Cerebellar nuclear complex (tissue), 1 donor: ENCODE measurements at places on chromosomes 1 and 21.

- no peak for DNase-seq
Measured at GRCh38 chr1:170290991-170291390, 145.2 kb downstream of the NTMT2 start.

- DNase-seq: no peak
Measured at GRCh38 chr1:151763990-151764389, 694 bp upstream of the MRPL9 start.

GRCh38 chr1:16324456-16324890, 27.8 kb downstream of the FBXO42 start:
- DNase-seq: no peak

GRCh38 chr1:51453010-51453409, 66.1 kb downstream of the EPS15 start:
- no peak for DNase-seq

- no peak for DNase-seq
Measured at GRCh38 chr1:29202584-29203340, 21.1 kb upstream of the SRSF4 start.

GRCh38 chr21:40472013-40472412, 374.9 kb downstream of the DSCAM start:
- DNase-seq: no peak

DNA sequence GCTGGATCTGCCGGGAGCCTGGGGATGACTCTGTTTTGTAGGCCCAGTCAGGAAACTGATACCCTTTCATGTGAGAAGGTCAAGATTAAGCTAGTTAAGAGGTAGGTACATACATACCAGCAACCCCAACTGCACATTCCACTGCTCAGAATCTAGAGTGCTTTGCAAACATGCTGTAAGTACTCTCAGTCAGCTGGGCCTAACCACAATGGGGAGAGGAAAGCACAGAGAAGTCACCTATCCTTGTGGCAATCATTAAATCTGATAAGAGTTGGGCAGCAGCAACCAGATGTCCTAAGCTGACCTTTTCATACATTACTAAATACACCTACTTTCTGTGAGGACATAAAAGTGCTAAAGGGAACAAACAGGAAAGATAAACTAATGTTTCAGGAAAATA, 2.5 kb downstream of the ETV3 start:
- no peak for DNase-seq

- no peak for DNase-seq
Measured at GRCh38 chr1:153752571-153753195, 22.5 kb upstream of the SLC27A3 start.

DNA sequence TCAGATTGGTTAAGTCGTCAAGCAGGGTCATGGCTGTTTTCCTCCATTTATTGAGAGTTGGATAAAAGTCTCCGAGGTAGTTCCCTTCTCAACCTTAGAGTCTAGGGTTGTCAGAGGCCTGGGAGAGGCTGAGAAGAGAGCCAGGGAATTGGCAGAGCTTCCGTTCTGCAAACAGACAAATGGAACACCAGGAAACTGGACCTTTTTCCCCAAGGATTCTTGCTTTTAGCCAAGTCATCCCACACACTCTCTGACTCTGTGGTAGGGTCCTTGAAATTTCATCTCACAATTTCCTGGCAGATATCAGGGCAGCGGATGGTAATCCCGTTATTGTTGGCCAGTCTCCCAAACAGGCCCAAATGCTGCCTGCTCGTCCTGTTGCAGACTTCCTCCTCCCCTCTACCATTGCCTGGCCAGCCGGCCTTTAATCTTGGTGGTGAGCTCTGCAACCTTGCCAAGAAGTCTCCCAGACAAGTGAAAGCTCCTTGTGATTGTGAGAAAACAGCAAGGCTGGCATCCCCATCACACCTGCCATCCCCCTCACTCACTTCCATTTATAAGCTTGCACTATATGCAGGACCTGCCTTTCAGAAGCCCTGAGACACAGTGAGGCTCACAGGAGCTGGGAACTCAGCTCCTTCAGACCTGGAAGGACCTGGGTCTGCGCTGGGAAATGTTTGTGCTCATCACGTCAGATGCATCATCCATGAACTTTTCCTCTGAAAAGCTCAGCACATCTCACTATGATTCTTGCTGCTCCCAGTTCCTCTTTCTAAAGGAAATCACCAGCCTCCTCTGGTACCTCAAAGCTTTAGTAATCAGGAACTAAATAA, 13.7 kb upstream of the SRP9 start:
- DNase-seq: no peak

- no peak for DNase-seq
Measured at GRCh38 chr1:181083842-181084605, 4.5 kb upstream of the IER5 start.

GRCh38 chr1:3670823-3671265, 18.5 kb downstream of the TP73 start:
- no peak for DNase-seq

GRCh38 chr1:186838380-186839040, 9.8 kb downstream of the PLA2G4A start:
- DNase-seq: no peak

DNA sequence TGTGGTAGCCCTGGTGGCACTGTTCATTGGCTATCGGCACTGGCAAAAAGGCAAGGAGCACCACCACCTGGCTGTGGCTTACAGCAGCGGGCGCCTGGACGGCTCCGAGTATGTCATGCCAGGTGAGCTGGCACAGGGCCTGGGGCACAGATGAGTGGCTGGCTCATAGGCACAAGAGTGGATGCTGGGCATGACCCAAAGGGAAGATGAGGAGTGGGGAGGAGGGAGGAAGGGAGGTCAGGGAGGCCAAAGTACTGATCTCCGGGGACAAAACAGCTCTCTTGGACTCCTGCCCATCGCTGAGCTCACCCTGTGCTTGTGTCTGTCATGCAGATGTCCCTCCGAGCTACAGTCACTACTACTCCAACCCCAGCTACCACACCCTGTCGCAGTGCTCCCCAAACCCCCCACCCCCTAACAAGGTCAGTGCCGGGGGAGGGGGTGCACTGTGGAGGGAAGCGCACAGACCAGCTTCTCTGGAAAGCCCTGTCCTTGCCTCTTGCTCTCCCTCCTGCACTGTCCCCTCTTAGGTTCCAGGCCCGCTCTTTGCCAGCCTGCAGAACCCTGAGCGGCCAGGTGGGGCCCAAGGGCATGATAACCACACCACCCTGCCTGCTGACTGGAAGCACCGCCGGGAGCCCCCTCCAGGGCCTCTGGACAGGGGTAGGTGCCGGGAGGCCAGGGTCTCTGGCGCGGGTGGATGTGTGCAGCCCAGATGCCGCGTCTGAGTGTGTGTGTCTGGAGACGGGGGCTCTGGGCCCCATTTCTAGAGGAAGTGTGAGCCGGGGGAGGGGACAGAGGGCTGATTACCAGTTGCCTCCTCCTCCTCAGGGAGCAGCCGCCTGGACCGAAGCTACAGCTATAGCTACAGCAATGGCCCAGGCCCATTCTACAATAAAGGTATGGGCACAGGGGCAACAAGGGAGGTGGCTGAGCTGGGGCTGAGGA, 7.3 kb upstream of the LRRC71 start:
- no peak for DNase-seq

DNA sequence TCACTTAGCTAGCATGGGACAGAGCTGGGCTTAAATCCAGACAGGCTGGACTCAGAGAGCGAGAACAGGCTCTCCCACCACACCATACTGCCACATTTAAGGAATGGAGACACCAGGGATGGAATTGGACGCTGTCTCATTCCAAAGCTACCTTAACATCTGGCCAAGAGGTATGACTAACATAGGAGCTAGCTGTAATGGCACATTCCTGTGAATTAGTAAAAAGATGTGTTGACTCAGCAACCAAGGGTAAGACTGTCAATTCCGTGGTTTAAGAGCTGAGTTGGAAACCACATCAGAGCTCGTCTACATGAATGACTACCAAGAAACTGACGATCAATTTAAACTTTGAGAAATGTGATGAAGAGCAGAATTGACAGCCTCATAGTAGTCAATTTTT, 8.3 kb upstream of the TNFRSF9 start:
- DNase-seq: no peak

- DNase-seq: no peak
Measured at GRCh38 chr21:31218830-31219608, 125.0 kb downstream of the TIAM1 start.

- no peak for DNase-seq
Measured at GRCh38 chr21:42208801-42209490, 10.0 kb upstream of the ABCG1 start.

GRCh38 chr1:210773450-210773849, 360.5 kb downstream of the KCNH1 start:
- DNase-seq: no peak

DNA sequence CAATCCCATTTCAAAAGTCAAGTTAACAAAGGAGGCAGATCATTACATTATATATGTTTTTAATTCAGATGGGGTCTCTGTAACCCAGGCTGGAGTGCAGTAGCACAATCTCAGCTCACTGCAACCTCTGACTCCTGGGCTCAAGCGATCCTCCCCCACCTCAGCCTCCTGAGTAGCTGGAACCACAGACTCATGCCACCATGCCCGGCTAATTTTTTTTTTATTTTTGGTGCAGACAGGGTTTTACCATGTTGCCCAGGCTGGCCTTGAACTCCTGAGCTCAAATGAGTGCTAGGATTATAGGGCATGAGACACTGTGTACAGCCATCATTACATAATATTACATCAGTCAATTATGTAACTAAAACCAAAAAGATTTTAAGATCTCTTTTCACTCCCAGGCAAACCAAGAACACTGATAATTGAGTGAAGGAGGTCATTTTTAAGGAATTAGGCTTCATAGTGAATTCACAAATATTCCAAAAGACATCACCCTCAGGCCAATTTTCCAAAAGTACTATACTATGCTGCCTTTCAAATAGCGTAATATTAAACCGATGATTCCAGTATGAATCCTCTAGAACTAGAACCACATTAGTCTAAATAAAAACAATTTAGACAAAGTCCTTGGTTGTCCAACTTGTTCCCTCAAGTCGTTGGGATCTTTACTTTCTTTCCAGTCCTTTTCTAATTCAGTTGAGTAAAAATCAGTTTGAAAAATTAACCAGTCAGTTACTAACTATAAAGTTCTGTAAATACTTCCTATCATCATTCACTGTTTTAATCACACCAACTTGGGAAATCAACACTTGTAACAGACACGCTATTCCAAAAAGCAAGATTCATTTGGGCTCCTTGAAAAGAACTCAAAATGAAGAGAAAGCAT, 16.1 kb downstream of the TOMM20 start:
- no peak for DNase-seq

DNA sequence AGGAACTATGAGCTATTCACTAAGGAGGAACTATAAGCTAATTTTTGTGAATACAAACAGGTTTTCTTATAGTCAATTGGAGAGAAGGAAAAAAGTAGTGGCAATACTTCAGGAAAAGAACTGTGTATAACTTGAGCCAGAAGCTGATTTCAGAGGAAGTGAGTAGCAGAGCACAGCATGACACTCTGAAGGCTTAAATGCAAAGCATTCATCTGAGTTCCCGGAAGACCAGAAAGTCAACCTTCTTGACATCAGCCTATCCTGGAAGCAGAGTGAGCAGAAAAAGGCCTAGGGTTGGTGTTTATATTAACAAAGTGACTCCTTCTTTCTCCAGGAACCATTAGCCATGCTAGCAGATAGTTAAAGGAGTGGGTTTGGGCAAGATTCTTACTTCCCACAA, 545.2 kb downstream of the MRPL39 start:
- DNase-seq: no peak

DNA sequence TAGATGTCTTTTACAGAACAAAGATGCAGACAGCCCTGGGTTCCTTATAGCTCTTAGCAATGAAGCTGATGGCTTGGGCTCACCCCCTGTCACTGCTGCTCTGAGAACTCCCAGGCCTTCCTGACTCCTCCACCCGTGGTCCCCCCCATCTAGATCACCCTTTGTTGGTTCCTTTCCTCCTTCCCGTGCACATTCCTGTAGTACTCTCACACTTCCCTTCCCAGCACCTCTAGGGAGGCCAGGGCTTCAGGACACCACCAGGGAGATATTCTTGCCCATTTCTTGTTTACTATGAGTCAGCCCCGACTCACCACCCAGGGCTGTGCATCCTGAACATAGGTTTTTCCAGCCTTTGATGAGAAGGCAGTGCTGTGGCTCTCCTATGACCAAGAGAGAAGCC, 14.4 kb upstream of the NOS1AP start:
- no peak for DNase-seq

DNA sequence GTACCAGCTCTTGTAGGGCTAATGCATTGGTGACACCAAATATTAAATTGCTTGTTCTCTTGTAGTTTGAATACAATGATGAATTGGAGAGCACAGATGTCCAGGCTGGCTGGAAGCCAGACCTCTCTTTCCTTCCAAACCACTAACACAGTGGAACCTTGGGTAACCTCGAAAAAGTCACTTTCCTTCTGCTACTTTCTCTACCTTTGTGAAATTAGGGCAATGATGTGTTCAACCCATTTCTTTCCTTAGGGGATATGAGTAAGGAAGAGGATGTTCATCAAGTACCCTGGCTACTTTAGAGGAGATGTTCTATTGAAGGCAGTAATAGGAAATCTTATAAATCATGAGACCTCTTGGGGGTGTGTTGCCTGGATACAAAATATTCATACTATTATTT, 55.7 kb downstream of the XCL2 start:
- no peak for DNase-seq

- DNase-seq: no peak
Measured at GRCh38 chr1:202625416-202626360, 84.6 kb downstream of the SYT2 start.

DNA sequence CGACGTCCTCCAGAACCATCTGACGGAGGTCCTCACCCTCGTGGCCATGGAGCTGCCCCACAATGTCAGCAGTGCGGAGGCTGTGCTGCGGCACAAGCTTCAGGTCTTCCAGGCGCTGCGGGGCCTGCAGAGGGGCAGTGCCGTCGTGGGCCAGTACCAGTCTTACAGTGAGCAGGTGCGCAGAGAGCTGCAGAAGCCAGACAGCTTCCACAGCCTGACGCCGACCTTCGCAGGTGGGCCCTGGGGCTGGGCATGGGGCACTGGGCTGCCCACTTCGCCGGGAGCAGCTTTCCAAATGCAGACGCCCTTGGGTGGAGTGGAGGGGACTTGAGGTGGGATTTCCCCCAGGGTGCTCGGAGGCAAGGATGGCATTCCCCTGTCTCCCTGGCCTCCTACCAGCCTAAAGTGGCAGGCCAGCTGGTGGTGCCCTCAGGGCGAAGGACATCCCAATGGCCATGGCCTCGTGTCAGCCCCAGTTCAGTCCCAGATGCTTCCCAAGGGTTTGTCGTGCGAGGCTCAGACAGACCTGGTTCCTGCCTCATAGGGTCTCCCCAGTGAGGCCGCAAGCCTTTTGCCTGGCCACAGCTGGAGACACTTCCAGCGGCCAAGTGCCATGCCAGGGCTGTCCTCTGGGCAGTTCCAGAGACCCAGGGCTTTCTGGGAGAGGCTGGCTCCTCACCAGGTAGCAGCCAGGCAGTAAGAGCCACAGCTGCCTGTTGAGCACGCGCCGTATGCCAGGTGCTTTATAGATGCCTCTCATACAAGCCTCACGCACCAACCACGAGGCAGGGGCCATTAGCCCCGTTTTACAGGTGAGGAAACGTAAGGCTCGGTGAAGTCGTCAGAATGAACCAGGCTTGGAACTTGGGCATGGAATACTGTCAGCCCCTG, 27.8 kb downstream of the H6PD start:
- no peak for DNase-seq
